Chondrocyte (in vitro differentiated cells): ENCODE measurements at places on chromosomes 4 and X. TPM values are rescaled to one million over a fixed set of nuclear protein-coding genes. Genes with fewer than 3 reads are reported as not detected.
A peak's percentile ranks its signal among the peaks of the same experiment; 100 is the strongest.

DNA sequence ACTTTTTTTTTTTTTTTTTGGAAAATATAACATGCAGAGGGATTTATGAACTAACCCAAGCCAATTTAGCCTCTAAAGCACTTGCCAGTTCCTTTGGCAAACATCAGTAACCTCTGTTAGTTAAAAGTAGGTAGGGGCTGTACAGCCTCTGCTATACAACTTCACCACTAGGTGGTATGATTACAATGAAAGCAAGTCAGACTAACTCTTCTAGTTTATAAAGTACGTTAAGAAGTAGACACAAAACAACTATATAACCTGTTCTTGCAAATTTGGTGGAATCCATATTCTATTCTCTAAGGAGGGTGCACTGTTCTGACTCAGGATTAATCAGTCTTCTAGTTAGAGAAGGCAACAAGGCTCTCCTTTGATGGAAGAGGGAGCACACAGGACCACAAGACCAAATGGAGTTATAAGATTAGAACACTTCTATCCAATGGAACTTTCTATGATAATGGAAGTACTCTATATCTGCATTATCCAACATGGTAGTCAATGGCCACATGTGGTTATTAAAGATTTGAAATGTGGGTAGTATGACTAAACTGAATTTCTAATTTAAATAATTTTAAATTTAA lies 12.8 kb downstream of the AIMP1 start:
- no peak for DNase-seq
- H3K27ac ChIP-seq = no peak overlapping the region
- H3K4me1 ChIP-seq = peaks cover 3% of the 10 kb centered on the region
- no peaks in the 10 kb centered on the region for H3K27me3 ChIP-seq

The ADAM29 gene
- not detected in 3 replicates for total RNA-seq

DNA sequence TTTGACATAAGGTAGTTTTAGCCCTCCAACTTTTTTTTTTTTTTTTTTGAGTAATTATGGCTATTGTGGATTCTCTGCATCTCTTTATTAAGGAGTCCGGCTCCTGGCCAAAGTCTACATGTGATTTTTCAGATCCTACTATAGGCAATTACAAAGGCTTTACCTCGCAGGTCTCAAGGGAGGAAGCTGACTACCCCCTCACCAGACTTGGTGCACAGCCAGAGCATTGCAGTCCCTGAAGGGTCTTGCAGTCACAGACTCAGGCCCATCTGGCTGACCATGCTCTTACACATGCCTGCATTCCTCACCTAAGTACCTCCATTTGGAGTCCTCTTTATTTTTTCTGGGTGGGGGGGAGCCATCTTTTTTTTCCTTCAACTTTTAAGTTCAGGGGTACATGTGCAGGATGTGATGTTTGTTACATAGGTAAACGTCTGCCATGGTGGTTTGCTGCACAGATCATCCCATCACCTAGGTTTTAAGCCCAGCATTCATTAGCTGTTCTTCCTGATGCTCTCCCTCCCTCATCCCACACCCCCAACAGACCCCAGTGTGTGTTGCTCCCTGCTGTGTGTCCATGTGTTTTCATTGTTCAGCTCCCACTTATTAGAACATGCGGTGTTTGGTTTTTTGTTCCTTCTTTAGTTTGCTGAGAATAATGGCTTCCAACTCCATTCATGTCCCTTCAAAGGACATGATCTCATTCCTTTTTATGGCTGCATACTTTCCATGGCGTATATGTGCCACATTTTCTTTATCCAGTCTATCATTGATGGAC lies 88.4 kb upstream of the STIM2 start:
- no peak overlapping the region for H3K27ac ChIP-seq
- H3K4me3 ChIP-seq = no peak overlapping the region
- H3K36me3 ChIP-seq = peaks cover 26% of the 10 kb centered on the region
- no peak for DNase-seq
- no peaks in the 10 kb centered on the region for H3K4me1 ChIP-seq

The CLDN34 gene
- not detected in 3 replicates for total RNA-seq

The ARHGAP6 gene
- 0.48 to 1.7 TPM (median 1.5 TPM) in 3 replicates for total RNA-seq

- no peaks in the 10 kb centered on the region for H3K27me3 ChIP-seq
- H3K36me3 ChIP-seq = no peaks in the 10 kb centered on the region
- H3K4me3 ChIP-seq = no peak overlapping the region
- no peak overlapping the region for H3K27ac ChIP-seq
Observed at GRCh38 chr4:101604976-101605375, 185.6 kb upstream of the BANK1 start.

The PRKG2 gene
- not detected in 3 replicates for total RNA-seq

GRCh38 chr4:164115236-164115635 lies 620.7 kb downstream of the TMA16 start:
- H3K36me3 ChIP-seq = no peaks in the 10 kb centered on the region
- no peaks in the 10 kb centered on the region for H3K4me1 ChIP-seq
- no peak overlapping the region for H3K4me3 ChIP-seq
- DNase-seq = no peak
- no peak overlapping the region for H3K27ac ChIP-seq
- peaks cover 4% of the 10 kb centered on the region for H3K27me3 ChIP-seq

GRCh38 chr4:184237612-184238011 lies 19.9 kb upstream of the ENPP6 start:
- H3K27ac ChIP-seq = no peak overlapping the region
- no peak for DNase-seq
- H3K36me3 ChIP-seq = no peaks in the 10 kb centered on the region
- H3K4me3 ChIP-seq = no peak overlapping the region

GRCh38 chr4:140869446-140869845 lies 113.3 kb upstream of the TBC1D9 start:
- no peak for DNase-seq
- H3K27me3 ChIP-seq = no peaks in the 10 kb centered on the region
- peaks cover 9% of the 10 kb centered on the region for H3K36me3 ChIP-seq
- no peaks in the 10 kb centered on the region for H3K4me1 ChIP-seq

DNA sequence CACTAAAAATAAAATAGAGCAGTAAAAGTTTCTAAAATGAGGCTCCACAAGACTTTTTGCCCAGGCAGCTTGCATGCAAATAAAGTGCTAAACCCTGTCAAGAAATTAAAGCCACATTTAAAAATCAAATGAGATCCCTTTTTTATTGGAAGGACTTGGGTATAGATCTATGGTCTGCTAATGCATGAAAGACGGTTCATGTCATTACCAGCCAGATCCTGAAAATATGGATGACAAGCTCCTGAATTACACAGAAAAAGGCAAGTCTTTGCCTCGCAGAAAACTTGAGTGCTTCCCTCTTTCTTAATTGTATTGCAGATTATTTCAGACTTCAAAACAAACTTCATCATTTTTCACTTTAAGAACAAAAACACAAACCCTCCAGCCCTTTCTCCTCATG lies 169.6 kb downstream of the LDB2 start:
- H3K4me1 ChIP-seq = peaks cover 3% of the 10 kb centered on the region
- no peak overlapping the region for H3K4me3 ChIP-seq
- H3K27ac ChIP-seq = no peak overlapping the region
- no peak for DNase-seq
- H3K36me3 ChIP-seq = no peaks in the 10 kb centered on the region
- peaks cover 2% of the 10 kb centered on the region for H3K27me3 ChIP-seq

The MAP3K15 gene
- total RNA-seq = 0.18 to 0.22 TPM in 2 of 3 replicates, not detected in the other

- peak overlapping the region; percentile 34 for H3K27ac ChIP-seq
- no peaks in the 10 kb centered on the region for H3K27me3 ChIP-seq
- no peak overlapping the region for H3K4me3 ChIP-seq
- peaks cover 35% of the 10 kb centered on the region for H3K4me1 ChIP-seq
- H3K36me3 ChIP-seq = no peaks in the 10 kb centered on the region
Observed at GRCh38 chr4:156547891-156548290, 423.7 kb downstream of the PDGFC start.

The RAB33B gene
- 12.4 to 14.2 TPM (median 13.8 TPM) in 3 replicates for total RNA-seq

- H3K4me1 ChIP-seq = no peaks in the 10 kb centered on the region
- peaks cover 14% of the 10 kb centered on the region for H3K27me3 ChIP-seq
- no peak overlapping the region for H3K27ac ChIP-seq
- no peaks in the 10 kb centered on the region for H3K36me3 ChIP-seq
Observed at GRCh38 chr4:149719806-149720205, 95.8 kb downstream of the IQCM start.

DNA sequence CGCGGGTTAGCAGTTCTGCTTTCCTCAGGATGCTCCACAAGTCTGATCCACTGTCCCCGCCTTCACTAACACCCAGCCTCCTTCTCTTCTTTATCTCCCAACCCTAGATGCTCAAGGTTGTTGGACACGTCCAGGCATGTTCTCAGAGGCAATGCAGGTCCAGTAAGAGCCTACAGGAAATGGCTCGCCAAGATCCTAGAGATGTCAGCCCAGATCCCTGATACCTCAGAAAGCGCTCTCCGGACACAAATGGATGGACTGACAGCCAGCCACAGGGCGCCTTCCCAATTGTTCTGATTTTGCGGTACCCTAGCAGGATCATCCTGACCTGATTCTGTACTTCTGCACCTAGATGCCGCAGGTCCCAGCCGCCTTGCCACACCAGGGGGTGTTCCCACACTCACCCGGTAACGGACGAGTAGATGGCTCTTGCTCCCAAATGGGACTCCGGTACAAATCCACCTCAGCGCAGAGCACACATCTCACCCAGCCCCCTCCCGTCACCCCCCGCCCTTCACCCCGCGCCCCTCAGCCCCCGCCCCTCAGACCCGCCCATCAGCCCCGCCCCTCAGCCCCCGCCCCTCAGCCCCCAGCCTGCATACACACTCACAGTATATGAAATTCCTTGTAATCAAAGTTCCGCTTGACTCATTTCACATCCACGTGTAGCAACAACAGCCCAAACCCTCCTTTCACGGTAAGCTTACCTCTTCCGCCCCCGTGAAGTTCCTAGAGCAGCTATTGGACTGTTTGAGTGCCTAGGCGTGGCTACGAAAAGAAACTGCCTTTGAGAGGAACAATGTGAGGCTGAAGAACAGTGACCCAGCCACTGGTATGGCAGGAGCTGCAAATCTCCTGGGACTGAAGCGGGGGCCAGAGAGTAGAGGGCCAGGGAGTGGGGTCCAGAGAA lies at the start of gene EDA2R:
TSS of gene EDA2R (minus strand) at position 488 of the 910 bp plus-strand sequence. CDS start 23,058 bp downstream, outside the sequence.
- peaks cover 3% of the 10 kb centered on the region for H3K4me1 ChIP-seq
- peak; percentile 52 for DNase-seq
- H3K4me3 ChIP-seq = peak within 1 kb of the TSS; percentile 72
- no peaks in the 10 kb centered on the region for H3K27me3 ChIP-seq

DNA sequence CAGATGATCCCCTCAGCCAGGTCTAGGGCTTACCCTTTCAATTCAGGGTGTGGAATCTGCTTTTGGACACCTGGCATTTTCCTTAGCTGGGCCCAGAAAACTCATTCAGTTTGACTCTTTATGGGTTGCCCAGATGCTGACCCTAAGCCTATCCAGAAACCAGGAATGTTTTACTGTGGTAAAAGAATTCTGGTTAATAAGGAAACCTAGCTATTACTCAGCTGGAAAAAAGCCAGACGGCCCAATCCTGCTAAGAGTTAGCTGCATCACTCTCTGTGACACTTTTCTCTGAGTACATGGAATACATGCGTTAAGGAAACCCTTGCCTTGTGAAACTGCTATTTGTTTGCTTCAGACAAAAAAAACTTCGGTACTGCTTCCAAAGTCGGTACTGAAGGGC lies 28.0 kb downstream of the ING2 start:
- H3K27ac ChIP-seq = no peak overlapping the region
- no peak overlapping the region for H3K4me3 ChIP-seq
- H3K4me1 ChIP-seq = no peaks in the 10 kb centered on the region
- no peaks in the 10 kb centered on the region for H3K36me3 ChIP-seq
- H3K27me3 ChIP-seq = peaks cover 7% of the 10 kb centered on the region

- no peaks in the 10 kb centered on the region for H3K27me3 ChIP-seq
- H3K4me1 ChIP-seq = peaks cover 53% of the 10 kb centered on the region
- no peak for DNase-seq
- H3K4me3 ChIP-seq = no peak overlapping the region
- no peaks in the 10 kb centered on the region for H3K36me3 ChIP-seq
- no peak overlapping the region for H3K27ac ChIP-seq
Observed at GRCh38 chrX:110280954-110281353, 36.9 kb downstream of the AMMECR1 start.

The PFKFB1 gene
- total RNA-seq = 0.25 to 0.31 TPM in 2 of 3 replicates, not detected in the other

The TSPYL2 gene
- 25.9 to 42.5 TPM (median 29.8 TPM) in 3 replicates for total RNA-seq

The MTNR1A gene
- total RNA-seq = 0.44 TPM in 1 of 3 replicates, not detected in the others

GRCh38 chr4:188198982-188199792 lies 59.9 kb downstream of the TRIML1 start:
- DNase-seq = no peak
- H3K27me3 ChIP-seq = no peaks in the 10 kb centered on the region
- H3K36me3 ChIP-seq = peaks cover 1% of the 10 kb centered on the region

DNA sequence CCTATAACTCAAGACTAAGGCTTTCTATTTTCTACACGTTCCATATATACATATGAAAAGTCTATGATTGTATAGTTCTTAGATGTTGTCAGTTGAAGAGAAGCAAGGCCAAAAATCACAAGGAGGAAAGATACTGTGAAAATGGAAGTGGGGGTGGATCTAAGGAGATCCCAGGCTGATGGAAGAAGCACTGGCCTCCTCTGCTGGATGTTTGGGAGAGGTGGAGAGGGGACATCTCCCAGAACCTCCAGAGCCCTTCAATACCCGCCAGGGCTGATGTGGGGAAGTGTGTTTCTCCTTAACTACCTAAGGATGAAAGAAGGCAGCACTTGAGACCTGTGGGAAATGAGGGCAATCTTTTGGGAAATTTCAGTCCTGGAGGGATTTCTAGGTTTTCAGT lies 67.4 kb downstream of the RASGEF1B start:
- H3K27ac ChIP-seq = no peak overlapping the region
- no peaks in the 10 kb centered on the region for H3K36me3 ChIP-seq
- no peak overlapping the region for H3K4me3 ChIP-seq
- peaks cover 3% of the 10 kb centered on the region for H3K4me1 ChIP-seq
- no peak for DNase-seq
- H3K27me3 ChIP-seq = peaks cover 37% of the 10 kb centered on the region

The FDCSP gene
- total RNA-seq = not detected in 3 replicates

The GAGE12F gene
- total RNA-seq = not detected in 3 replicates

GRCh38 chr4:47741200-47741599 lies 96.7 kb downstream of the CORIN start:
- peaks cover 9% of the 10 kb centered on the region for H3K36me3 ChIP-seq
- no peak overlapping the region for H3K4me3 ChIP-seq
- no peak for DNase-seq
- H3K4me1 ChIP-seq = peaks cover 3% of the 10 kb centered on the region

The PAGE2B gene
- not detected in 3 replicates for total RNA-seq

The GLRB gene
- 11.4 to 22.6 TPM (median 12.6 TPM) in 3 replicates for total RNA-seq

DNA sequence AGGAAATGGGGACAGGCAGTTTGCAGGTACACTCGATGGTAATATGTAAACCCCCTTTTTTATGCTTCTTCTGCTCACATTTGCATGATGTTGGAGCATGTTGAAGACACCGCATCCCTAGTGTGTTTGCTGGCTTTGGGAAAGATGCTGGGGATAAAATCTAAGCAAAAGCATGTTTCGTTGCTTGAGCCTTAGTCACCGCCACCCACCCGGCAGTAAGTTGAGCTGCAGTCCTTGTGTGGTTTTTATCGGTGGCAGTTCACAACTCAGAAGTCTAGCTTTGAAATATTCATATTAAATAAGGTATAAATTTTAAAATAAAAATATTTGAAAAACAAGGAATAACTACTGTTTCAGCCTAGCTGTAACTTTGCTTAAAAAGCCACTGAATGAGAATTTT lies 21.7 kb upstream of the MND1 start:
- H3K4me1 ChIP-seq = no peaks in the 10 kb centered on the region
- DNase-seq = no peak
- no peaks in the 10 kb centered on the region for H3K27me3 ChIP-seq
- H3K36me3 ChIP-seq = peaks cover 3% of the 10 kb centered on the region
